ENCODE measurements at places on chromosomes 1 and 21.

- DNase-seq: no peak
Measured at GRCh38 chr1:119783354-119784185, 14.9 kb upstream of the HMGCS2 start.

DNA sequence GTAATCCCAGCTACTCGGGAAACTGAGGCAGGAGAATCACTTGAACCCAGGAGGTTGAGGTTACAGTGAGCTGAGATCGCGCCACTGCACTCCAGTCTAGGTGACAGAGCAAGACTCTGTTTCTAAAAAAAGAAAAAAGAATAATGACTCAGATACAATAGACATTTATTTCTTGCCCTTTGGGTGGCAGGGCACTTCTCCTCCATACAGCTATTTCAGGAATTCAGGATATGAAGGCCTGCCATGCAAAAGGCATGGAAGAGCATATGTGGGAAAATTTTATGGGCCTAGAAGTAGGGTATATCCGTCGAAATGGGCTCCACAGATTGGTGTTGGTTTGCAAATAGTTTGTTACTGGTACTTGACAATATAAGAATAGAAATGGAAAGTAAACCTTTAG is 20.2 kb upstream of the POGZ start:
- no peak for DNase-seq

DNA sequence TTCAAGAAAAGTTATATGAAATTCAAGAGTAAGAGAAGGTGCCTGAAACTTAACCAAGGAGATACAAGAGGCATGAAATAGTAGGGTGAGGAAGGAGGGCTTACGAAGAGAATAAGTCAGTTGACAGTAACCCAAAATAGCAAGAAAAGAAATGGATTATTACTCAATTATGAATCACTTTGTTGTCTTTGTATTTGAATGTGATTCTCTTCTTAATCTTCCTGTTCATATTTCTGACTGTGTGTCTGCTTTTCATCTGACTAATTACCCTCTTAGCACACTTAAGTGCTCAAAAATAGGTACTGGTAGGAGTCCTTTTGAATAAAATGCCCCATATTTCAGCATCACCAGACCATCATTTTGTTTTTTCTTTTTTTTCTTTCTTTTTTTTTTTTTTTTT is 39.4 kb downstream of the GLMN start:
- DNase-seq: no peak

DNA sequence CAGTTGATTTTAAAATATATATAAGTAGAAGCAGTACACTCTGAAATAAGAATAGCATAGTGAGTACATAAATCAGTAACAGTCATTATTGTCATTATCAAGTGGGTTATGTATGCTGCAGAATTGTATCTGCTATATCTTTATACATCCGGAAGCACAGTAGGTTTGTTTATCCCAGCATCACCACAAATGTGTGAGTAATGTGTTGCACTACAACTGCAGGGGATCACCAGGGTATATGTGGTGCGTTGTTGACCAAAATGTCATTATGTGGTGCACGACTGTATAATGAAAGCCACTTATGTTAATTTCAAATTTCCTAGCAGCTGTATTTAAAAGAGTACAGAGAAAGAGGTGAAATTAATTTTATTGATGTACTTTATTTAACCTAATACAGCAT is 87.7 kb upstream of the GADD45A start:
- no peak for DNase-seq
